ENCODE measurements at places on chromosomes 12 and 14.

GRCh38 chr12:53097564-53098353 lies at the start of gene IGFBP6:
TSS of gene IGFBP6 (plus strand) at chr12:53097667. CDS start at chr12:53097718, 51 bp downstream.
- peak; percentile 42 for DNase-seq

- DNase-seq: no peak
Observed at GRCh38 chr12:60257063-60257462, 661.2 kb downstream of the SLC16A7 start.

GRCh38 chr14:64217308-64217707 lies 76.9 kb downstream of the ESR2 start:
- no peak for DNase-seq

DNA sequence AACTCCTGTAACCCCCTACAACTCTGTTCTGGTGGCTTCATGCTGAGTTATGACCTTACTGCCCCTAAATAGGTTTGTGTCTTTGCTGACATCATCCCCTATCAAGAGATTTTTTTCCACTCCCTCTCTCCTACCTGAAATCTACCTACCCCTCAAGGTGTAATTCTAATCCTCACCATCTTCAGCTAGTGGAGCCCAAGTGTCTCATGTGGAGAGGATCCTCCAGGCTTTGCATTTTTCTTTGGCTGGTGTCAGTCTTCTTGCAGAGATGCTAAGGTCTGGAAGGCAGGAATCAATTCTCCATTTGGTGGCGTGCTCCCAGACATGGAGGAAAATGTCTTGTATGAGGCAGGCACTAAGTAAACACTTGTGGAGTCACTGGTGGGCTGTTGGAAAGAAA lies 74.8 kb upstream of the PRMT8 start:
- DNase-seq: no peak

DNA sequence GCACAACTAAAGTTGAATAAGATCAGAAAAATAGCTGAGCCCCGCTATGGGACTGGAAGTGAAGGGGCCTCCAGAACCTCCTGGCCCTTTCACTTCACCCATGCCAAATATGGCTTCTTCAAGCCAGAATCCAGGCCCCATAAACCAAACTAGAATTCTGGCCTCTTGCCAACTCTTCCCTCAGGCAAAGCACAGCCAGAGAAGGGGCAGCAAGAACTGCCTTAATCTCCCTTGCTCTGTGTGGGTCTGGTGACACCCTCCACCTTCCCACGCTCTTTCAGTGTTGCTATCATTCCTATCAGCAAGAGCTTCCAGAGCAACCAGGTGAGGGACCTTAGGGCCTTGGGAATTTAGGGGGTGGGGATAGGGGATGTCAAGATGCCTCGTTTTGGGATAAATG lies 3.1 kb upstream of the PNMA1 start:
- no peak for DNase-seq

DNA sequence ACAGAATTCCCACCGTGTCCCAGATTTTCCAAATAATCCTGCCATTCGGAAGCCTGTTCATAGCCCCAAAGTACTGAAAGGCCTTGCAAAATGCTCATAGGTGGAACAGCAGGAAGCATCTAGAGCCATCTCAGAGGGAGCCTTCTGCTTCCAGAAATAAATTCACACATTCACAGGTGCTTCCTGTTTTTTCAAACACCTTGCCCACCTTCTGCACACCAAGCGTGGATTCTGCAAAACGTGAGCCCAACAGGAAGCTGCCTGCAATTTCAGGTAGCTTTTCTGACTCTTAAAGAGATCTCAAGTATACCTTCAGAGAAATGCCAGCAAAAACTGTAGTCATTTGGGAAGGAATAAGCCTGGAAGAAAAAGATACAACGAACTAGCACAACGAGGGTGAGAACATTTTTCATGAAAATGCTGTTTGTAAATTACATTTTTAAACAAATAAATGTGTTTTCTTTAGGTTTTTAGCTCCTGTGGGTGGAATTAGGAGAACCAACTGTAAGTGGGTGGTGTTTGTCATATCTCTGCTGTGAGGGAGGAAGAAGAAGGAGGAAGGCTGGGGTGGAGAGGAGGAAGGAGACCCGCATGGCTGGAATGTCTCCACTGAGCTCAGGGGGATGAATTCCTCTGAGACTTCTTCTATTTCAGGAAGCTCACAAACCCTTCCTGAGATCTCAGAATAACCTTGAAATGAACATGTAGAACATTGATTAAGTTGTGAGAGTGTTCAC lies at the start of gene IFNG-AS1:
TSS of gene IFNG-AS1 (plus strand) at position 264 of the 737 bp plus-strand sequence.
- DNase-seq: no peak

All from activated T-cell treated with anti-CD3 and anti-CD28 coated beads for 1 hour (primary cell).